ENCODE measurements at places on chromosomes 3 and 15.

DNA sequence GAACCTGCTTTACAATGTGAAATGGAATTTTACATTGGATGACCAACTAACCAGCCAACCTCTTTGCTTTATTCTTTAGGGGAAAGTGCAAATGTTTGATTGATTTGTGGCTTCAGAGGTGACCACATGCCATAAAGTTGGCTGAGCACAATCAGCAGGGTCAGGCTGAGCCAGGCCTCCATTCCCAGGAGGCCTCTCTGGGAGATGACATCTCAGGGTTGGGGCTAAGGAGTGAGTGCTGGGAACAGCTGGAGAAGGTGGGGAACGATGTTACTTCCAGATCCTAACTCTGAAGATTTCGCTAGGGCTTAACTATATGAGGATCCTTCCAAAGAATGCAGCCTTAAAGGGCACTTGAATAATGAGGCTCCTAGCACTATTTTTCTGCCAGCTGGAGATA, 131.7 kb downstream of the ATP10A start:
- DNase-seq = no peak

- DNase-seq = no peak
These were observed 5.7 kb upstream of the GANC start for GRCh38 chr15:42267286-42267685.

DNA sequence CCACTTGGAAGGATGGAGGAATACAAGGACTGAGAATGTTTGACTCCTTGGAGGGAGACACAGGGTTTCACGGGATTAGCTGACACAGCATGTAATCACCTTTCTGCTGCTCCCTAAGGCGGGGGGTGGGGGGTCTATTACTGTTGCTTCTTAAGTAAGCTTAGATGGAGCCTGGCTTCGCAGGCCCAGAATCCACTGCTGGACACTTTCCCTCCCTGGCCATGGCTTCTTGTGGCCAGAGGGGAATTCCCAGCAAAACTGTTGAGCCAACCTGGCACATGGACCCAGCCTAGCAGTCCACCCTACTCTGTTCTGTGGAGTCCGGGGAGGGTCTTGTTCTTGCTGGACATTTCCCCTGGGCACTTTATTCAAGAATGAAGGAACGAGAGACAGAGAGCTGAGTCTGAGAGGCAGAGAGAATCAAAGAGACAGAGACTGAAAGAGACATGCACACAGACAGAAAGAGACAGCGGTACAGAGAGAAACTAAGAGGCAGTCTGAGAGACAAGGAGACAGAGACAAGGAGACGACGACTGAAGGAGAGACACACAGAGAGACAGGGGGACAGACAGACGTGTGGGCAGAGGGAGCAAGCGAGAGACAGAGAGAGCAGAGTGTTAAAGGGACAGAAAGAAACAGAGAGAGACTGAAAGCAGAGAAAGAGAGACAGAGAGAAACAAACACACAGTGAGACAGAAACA, 55.6 kb upstream of the DLG1 start:
- no peak for DNase-seq

DNA sequence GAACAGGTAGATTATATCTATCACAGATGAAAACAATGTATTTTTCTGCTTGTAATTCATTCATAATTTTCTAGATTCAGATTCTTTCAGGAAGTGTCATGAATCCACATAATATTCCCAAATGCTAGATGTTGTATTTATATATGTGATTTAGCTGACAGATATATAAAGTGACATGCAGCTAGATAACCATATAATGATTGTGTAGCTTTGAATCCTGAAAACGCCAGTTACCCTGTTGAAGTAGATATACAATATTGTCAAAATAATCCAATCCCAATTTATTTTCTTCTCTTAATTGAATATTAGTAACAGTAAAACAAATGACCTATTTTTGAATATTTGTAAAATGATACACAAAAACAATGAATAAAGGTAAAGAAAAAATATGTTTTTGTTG, 738.4 kb downstream of the CADM2 start:
- no peak for DNase-seq

DNA sequence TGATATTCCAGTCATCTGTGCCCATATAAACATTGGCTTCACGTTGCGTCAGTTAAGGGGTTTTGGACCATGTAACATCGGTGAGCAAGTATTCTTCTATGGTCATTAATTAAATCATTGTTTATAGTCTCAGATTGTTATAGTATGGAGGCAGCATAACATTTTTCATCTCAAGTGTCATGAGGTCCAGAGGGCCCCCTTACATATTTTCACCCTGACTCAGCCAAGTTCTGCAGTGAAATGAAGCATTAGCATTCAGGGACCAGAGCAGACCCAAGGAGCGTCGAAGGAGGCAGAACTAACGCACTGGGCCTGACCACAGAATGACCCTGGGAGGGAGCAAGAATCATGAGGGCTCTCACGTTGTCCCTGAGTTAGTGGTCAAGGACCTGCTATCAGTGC, 171.5 kb downstream of the LRTM1 start:
- no peak for DNase-seq

GRCh38 chr15:86201313-86202008, 121.8 kb downstream of the AGBL1 start:
- DNase-seq = no peak

DNA sequence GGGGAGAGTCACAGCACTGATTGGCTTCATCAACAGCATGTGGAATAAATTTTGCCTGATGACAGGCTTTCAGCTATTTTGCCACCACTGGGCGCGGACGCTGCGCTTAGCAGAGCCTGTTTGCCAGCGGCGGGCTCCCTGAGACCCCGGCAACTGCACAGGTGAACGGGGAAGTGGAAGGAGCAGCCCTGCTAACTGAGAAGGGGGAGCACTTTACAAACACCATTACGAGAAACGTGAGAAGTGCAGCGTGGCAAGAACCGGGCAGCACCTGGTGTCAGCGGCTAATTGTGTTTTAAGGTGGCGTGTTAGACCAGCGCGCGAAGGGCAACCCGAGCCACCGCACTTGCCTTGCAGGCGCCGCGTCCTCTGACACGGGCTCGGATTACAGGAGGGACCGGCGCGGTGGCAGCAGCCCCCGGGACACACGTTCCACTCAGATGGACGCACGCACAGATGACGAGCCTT, 307.8 kb upstream of the ARRDC4 start:
- no peak for DNase-seq

GRCh38 chr3:156840826-156841689, 14.9 kb downstream of the LEKR1 start:
- DNase-seq = no peak

DNA sequence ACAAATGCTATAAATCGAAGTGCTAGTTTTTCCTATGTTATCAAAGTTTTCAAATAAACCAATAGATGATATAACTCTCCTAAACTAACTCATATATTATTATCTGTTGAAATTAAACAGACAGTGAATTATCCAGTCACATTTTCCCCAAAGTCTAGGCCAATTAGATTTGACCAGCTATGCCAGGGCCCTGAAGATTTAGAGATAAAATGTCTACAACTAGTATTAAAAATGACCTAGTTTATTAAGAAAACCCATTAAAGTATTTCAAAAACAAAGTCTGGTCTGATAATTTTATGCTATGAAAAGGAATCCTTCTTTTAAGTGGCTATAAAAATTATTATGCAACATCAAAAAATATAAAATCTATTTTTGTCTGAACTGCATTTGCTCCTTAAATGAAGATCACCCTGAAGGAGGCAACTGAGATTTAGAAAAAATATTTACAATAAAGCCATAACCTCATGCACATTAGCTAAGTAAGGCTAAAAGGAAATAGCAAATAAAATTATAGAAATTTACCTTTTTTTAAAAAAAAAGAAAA, 83.4 kb upstream of the MEX3B start:
- no peak for DNase-seq

GRCh38 chr3:193621127-193621526, 28.1 kb downstream of the OPA1 start:
- no peak for DNase-seq

DNA sequence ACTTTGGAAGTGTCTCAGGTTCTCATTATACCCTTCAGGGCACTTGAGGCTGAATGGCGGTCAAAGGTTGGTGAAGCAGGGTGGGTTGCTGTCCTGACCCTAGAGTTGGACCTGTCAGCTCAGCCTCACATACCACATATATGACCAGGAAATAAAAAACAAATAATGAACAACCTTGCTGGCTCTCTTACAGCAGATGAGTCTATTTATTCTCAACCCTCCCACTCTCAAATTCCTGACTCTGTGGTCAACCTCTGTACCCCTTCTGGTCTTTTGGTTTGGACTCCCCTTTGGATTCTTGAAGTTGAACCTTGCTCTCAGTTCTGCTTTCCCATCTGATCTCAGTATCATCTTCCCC, 16.9 kb downstream of the PPP2R3A start:
- no peak for DNase-seq

GRCh38 chr15:79641841-79642240, 209.7 kb downstream of the MINAR1 start:
- DNase-seq = no peak

DNA sequence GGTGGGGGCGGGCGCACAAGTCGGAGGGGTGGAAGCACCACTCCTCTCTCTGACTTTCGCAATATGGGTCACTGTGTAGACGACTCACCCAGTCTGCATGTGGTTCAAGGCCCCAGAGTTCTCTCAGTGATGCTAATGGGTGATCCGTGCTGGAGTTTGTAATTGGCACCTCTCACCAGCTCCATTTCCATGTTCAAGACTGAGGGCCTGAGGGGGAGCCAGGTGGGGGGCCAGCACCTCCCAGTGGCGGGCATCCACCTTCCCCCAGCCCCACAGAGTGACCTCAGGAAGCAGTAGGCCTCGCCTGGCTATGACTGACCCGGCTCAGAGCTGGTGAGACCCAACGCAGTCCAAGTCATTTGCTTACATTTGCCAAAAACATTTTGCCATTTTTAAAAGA, 230.0 kb upstream of the ST8SIA2 start:
- no peak for DNase-seq

- peak; percentile 12 for DNase-seq
These were observed 24.3 kb downstream of the PGPEP1L start for GRCh38 chr15:98983334-98983733.

DNA sequence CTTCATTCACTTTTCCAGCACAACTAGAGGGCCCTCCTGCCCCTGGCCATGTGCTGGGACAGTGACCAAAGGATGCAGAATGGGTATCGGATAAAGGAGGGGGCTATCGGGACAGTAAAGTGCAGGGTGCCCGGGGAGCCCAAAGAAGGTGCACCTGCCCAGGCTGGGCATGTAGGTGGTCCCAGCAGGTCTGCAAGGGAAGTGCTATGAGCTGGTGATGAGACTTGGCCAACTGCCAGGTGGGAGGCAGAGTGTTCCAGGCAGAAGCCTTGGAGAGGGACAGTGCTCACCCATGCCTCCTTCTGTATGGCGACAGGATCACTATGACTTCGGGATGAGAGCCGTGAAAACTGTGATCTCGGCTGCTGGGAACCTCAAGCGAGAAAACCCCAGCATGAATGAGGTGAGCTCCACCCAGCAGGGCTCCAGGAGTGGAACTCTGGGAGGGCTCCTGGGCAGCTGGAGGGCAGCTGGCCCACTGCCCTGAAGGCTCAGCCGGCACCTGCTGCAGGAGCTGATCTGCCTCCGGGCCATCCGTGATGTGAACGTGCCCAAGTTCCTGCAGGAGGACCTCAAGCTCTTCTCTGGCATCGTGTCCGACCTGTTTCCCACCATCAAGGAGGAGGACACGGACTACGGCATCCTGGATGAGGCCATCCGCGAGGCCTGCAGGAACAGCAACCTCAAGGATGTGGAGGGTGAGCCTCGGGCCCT, 48.4 kb downstream of the DNAH1 start:
- no peak for DNase-seq

- no peak for DNase-seq
These were observed 27.3 kb downstream of the NPTN start for GRCh38 chr15:73605759-73606436.

GRCh38 chr3:141280690-141281089, 49.1 kb downstream of the PXYLP1 start:
- DNase-seq = no peak

DNA sequence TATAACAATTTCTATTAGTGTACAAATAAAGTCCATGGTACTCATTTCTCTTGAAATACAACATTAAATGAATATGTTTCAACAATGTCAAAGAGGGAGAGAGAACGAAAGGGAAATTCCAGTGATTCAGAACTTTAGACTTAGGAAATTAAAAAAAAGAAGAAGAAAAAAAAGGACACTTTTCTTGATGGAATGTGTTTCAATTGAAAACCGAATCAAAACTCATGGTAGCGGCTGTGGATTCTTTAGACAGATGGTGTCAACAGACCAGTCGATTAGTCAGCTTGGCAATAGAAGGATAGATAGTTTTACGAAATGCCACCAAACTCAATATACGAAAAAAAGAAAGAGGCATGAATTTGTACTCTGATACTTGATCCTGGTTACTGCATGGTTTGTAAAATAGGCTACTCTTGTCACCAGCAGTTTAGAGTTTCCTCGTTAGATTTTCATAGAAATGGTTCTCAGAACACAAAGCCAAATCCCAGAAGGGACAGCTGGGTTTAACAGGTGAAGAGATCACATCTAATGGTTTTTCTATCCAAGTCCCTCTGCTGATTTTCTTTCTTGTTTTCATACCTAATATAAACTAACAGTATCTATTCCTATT, 793.5 kb downstream of the ROBO1 start:
- no peak for DNase-seq

- DNase-seq = no peak
These were observed 7.9 kb downstream of the ZNF280D start for GRCh38 chr15:56725386-56725785.

GRCh38 chr3:137525471-137525870, 238.6 kb upstream of the SOX14 start:
- DNase-seq = no peak

- DNase-seq = no peak
These were observed 35.5 kb downstream of the IL5RA start for GRCh38 chr3:3074551-3075257.

DNA sequence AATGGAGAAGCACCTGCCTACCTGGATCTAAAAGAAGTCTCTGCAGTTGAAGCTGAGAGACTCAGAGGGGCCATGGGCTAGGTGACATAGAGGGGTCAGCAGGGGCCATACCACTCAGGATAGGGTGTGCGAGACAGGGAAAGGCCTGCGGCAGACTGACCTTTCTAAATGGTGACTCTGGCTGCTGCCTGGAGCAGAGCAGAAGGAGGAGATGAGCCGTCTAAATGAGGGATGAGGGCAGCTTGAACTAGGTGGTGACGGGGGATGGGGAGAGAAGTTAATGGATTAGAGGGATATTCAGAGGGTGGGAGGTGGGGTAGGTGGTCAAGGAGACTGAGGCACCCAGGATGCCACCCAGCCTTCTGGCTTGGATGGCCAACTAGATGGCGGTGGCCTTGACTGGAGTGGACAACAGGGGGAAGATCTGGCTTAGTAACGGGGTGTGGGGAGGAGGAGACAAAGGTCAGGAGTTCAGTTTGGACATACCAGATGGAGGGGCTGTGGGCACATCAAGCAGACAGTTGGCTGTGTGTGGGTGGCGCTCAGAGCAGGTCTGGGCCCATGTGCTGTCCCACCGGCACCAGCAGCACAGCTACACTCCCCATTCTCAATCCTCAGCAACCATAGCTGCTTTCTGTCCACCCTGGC, 3.2 kb upstream of the ITIH1 start:
- no peak for DNase-seq

DNA sequence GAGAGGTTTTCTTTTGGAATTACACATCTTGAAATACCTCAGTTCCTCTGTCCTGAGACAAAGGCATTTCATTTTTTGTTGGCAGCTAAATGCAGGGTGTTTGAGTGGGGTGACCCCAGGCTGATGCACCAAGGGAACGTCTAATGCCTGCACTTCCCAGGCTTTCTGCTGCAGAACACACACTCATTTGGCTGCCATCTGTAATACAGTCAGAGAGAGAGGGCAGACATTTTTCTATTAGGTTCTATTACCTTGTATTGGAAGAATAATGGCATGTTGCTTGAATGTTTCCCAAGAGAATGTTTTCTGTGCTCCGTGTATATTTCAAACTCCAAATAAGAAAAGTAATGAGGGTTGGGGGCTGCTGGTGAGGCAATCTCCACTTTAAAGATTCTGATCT, 87.1 kb downstream of the PTPRG start:
- DNase-seq = no peak
